ENCODE measurements at places on chromosomes 1 and 21. TPM values are rescaled to one million over a fixed set of nuclear protein-coding genes. Genes with fewer than 3 reads are reported as not detected.

Gene FMO1
- total RNA-seq: 0.08 TPM

Gene CCDC181
- 0.47 TPM for total RNA-seq

Gene CDKN2C
- total RNA-seq: 17.8 TPM

Gene SH2D2A
- not detected for total RNA-seq

Gene LAX1
- total RNA-seq: not detected

Gene MCOLN2
- not detected for total RNA-seq

Gene ATP6V1G3
- not detected for total RNA-seq

Gene SKI
- total RNA-seq: 15.2 TPM

Gene OR2T8
- not detected for total RNA-seq

Gene PRAMEF10
- total RNA-seq: not detected

Gene MATN1
- total RNA-seq: 0.05 TPM

GRCh38 chr1:225760531-225760930 lies 17.1 kb upstream of the SRP9 start:
- no peak for DNase-seq

DNA sequence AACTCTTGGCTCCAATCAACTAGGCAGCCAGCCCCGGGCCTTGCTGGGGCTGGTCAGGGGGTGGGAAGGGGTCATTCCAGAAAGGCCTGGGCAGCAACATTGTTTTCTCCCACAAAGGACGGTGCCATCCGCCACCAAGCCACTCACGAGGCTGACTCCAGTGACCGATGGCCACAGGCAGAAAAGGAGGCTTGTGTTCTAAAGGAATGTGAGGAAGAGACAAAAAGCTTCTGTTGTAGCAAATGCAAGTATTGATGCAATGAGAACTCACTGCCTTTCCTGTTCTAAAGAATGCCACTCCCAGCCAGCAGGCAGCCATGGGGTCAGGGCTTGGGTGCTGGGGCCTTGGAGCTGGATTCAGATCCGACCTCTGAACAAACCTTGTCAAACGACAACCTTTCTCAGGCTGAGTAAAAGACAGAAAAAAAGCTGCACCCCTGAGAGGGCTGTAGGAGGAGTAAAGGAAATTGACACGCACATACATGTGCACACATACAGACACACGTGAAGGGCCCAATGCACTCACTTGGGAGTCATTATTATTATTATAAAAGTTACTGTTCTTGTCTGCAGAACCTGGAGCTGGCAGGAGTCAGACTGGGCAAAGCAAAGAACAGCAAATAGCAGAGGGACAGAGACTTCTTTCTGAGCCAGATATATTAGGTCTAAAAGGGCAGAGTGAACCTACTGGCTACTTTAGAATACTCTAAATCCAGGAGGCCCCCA lies 13.9 kb upstream of the PRMT2 start:
- DNase-seq: no peak

DNA sequence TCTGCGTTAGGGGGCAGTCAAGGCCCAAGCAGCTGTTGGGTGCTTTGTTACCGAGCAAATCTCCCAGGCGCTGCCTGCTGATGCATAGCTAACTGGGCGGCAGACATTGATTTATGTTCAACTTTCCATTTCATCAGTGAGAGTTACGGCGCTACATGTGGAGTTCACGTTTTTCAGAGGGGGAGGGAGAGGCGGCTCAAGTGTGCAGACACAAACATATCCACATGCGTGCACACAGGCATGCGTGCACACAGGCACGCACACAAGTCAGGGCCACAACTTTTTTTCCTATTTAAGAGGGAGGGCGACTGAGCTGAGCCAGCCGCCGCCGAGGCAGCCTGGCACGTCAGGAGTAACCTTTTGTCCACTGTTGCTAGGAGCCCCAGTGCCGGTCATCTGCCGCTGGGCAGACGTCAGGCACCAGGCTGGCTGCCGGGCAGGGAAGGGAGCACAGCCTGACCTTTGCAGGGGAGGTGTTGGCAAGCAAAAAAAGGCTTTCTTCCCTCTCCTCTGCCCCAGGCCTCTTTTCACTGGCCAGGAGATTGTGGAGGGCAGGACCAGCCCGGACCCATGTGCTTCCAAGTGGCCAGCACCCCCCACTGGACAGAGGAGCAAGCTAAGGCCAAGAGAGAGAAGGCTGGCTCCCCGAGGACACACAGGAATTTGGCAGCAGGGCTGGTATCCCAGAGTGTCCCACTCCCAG lies 73.3 kb downstream of the MRPL37 start:
- DNase-seq: peak; percentile 87

DNA sequence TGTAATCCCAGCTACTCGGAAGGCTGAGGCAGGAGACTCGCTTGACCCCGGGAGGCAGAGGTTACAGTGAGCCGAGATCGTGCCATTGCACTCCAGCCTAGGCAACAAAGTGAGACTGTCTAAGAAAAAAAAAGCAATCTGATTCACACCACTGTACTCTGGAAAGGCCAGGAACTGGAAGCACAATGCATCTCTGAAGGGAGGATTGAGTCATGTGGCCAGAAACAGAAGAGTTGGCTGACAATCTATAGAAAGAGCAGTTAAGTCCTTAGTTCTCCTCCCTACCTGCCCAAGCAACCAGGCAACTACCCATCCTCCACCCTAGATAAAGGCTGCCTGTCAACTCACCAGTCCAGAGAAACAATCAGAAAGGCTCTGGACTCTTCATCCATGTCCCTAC lies 45.9 kb downstream of the PIK3R3 start:
- no peak for DNase-seq

GRCh38 chr21:29293495-29293894 lies 5.2 kb upstream of the BACH1 start:
- no peak for DNase-seq

DNA sequence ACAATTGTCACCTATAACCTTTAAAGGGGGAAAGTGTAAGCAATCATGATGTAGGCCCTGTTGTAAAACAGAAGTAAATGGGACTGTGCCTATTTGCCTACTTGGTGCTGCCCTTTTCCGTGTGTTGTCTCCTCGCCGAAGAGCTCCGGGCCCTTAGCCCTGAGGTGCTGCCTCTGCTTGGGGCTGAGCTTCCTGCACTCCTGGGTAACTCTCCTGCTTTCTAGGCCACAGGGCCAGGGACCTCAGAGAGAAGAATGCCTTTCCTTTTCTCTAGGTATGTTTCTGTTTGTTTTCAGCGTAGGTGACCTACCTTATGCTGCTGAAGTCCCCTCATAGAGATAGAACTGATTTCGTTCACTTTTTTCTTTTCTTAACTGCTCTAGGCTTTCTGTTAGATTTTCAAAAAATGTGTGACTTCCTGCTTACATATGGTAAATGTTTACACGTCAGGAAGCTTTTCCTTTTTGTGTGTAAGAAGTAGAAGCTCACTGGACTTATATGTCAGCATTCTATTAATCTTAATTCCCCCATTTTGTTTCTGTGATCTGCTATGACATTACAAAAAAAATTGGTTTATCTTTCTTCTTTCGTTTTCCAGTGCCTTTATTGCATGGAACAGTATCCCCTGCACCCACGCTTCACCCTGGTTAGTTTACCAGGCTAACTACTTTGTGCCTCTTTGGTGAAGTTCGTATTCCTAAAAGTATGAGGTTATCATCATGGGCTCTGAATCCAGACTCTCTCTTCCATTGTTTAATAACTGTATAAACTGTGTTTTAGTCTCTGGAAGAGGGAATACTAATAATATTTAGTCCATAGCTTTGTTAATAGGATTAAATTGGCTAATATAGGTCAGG lies 61.7 kb downstream of the ITSN1 start:
- no peak for DNase-seq

- DNase-seq: no peak
These were observed 30.7 kb upstream of the RRP15 start for GRCh38 chr1:218254296-218254946.

- no peak for DNase-seq
These were observed 45.8 kb upstream of the HMGB4 start for GRCh38 chr1:33818071-33818470.

Data from myocyte (in vitro differentiated cells).